ENCODE measurements at places on chromosomes 16 and 17.
A peak's percentile ranks its signal among the peaks of the same experiment; 100 is the strongest.

DNA sequence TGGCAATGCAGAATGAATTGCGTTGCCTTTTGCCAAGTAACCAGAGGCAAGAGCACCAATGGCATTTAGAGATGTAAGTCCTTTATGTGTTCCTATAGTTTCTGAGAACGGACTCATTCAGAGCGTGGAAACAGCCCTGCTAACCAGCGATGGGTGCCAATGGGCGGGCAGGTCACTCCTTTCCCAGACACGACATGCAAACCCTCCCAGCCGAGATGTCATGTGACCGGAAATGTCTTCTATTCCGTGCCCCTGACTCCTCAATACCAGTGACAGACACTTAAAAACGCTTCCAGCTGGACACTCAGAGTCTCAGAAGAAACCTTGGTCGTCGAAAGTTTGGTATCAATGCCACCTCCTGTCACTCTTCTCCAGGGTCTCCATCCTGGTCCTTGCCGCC lies 3.2 kb downstream of the FBF1 start:
- no peaks in the 10 kb centered on the region for H3K36me3 ChIP-seq
- no peaks in the 10 kb centered on the region for H3K27me3 ChIP-seq
- no peak overlapping the region for H3K4me3 ChIP-seq

- H3K27me3 ChIP-seq: no peaks in the 10 kb centered on the region
- H3K4me3 ChIP-seq: peak overlapping the region; percentile 78
- peaks cover 21% of the 10 kb centered on the region for H3K4me1 ChIP-seq
- H3K27ac ChIP-seq: peak overlapping the region; percentile 89
- no peaks in the 10 kb centered on the region for H3K36me3 ChIP-seq
Observed at GRCh38 chr16:75555213-75555706, 792 bp downstream of the TMEM231 start.

DNA sequence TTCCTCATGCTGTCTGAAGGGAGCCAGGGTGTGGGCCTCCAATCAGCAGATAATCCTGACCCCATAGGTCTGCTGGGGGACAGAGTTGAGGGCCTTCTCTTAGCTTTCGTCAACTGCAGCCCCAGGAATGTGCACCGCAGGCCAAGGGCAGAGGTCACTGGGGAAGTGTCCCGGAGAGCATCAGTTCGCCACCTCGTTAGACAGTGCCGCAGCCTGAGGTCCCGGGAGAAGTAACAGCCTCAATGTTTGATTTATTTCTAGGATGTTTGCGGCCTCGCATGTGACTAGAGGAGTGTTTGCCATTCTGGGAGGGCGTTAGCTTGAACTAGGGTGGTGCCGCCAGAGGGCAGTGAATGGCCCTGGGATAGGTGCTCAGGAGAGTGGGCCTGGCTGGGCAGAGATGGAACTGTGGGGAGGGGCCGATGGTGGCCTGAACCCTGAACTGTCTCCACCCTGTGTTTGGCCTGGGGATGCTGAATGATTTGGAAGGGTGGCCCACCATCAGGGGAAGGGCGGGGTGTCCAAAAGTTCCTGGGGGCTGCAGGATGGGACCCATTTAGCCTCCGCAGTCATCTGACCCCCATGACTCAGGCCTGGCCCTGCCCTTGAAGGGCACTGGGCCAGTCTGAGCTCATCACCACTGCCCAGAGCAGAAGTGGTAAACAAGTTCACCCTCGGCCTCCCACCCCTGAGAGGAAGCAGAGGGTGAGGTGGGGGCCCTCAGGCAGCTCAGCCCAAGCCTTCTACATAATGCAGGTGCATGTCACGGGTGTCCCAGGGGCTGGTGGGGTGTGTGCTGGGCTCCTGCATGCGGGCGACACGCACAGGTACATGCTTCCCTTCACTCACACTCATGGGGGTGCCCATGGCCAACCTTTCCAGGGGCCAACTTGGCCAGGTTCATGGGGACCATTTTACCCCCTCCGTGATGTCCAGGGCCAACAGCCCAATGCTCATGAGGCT lies 12.4 kb upstream of the TAC4 start:
- H3K36me3 ChIP-seq: no peaks in the 10 kb centered on the region
- peaks cover 9% of the 10 kb centered on the region for H3K27me3 ChIP-seq
- DNase-seq: peak; percentile 24
- H3K4me1 ChIP-seq: no peaks in the 10 kb centered on the region

GRCh38 chr17:2034806-2035540 lies 5.0 kb downstream of the DPH1 start:
- H3K36me3 ChIP-seq: peaks cover 50% of the 10 kb centered on the region
- no peak overlapping the region for H3K27ac ChIP-seq
- no peak overlapping the region for H3K4me3 ChIP-seq
- no peak for DNase-seq

DNA sequence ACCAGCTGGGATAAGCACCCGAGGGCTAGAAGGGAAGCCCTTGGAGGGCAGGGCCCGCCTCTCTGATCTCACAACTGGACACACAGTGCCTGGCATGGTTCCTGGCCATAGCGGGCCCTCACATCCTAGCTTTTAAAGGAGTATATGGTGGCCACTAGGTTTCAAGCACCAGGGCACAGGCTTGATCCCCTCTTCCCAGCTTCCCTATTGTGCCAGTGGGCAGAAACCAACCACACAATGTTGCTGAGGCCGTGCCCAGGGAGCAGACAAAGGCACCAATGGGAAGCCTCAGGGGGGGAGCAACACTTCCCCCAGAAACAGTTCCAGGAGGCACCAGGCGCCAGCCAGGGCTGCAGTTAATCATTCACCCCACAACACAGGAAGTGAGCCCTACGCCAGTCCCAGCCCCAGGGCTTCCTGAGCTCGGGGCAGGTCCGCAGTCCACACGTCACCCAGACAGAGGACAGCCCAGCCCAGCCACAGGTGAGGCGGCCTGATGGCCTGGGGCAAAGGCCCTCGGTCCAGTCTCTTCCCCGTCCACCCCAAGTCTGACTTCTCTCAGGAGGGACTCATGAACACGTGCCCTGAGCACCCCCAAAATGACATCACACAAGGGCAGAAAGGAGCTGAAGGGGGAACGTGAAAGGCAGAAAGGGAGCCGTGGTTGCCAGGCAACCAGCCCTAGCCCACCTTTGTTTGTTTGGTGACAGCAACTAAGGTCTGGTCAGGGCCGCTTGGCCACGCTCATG lies 12.8 kb downstream of the SMIM5 start:
- no peaks in the 10 kb centered on the region for H3K36me3 ChIP-seq
- H3K4me3 ChIP-seq: no peak overlapping the region
- H3K27me3 ChIP-seq: no peaks in the 10 kb centered on the region
- H3K27ac ChIP-seq: no peak overlapping the region
- H3K4me1 ChIP-seq: peaks cover 8% of the 10 kb centered on the region

GRCh38 chr17:49157784-49158183 lies 25.2 kb downstream of the B4GALNT2 start:
- H3K4me3 ChIP-seq: no peak overlapping the region
- DNase-seq: no peak
- no peaks in the 10 kb centered on the region for H3K36me3 ChIP-seq
- H3K27me3 ChIP-seq: no peaks in the 10 kb centered on the region
- H3K4me1 ChIP-seq: no peaks in the 10 kb centered on the region

DNA sequence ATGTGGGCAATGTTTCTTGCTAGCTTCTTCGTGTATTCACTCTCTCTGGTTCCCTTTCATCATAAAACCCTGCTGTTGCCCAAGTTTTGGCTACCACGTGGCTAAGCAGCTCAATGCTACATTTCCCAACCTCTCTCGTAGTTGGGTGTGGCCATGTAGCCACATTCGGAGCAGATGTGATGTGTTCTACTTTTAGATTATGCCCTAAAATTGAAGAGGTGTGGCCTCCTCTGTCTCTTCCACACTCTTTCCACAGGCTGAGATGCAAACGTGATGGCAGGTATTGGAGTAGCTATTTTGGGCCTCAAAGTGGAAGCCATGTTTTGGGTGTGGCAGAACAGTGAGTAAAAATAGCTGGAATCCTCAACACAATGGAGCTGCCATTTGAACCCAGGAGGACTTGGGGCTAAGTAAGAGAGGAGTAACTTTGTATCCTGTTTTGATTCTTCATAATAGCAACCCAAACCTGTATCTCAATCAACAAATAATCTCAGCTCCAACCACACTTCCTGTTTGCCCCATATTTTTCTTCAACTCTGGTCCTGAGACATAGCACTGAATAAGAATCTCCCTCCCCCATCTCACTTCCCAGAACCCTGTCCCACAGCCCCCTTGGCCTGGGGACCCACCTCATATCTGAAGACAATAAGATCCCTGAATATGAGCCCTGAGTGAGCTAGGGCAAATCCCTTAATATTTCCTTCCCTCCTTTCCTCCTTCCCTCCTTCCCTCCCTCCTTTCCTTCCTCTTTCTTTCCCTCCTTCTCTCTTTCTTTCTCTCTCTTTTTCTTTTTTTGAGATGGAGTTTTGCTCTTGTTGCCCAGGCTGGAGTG lies 4.0 kb downstream of the NUPR1 start:
- H3K4me3 ChIP-seq: no peak overlapping the region
- no peak overlapping the region for H3K27ac ChIP-seq
- H3K27me3 ChIP-seq: no peaks in the 10 kb centered on the region
- peaks cover 8% of the 10 kb centered on the region for H3K4me1 ChIP-seq
- peak; percentile 57 for DNase-seq
- peaks cover 17% of the 10 kb centered on the region for H3K36me3 ChIP-seq

DNA sequence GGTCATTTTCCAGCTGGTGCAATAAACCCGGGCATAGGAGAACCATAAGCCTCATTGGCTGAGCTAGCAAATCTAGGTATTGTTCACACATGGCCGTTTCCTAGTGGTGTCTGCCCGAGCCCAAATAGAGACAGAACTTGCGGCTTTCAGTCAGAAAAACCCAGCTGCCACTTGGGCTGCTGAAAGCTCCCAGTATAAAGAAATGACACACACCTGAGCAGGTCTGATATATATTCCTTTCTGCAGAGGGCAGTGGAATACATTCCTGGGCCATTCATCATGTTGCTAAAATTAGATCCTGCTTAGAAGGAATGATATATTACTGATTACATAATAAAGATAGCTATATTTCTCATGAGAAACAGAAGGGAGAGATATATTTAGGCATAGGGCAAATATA lies 83.9 kb upstream of the IRX5 start:
- no peak overlapping the region for H3K4me3 ChIP-seq
- DNase-seq: no peak
- no peaks in the 10 kb centered on the region for H3K4me1 ChIP-seq
- H3K36me3 ChIP-seq: no peaks in the 10 kb centered on the region
- no peaks in the 10 kb centered on the region for H3K27me3 ChIP-seq

GRCh38 chr16:88264641-88265285 lies 118.0 kb upstream of the ZNF469 start:
- peaks cover 8% of the 10 kb centered on the region for H3K27me3 ChIP-seq
- H3K27ac ChIP-seq: peak overlapping the region; percentile 29
- H3K36me3 ChIP-seq: no peaks in the 10 kb centered on the region
- no peaks in the 10 kb centered on the region for H3K4me1 ChIP-seq
- H3K4me3 ChIP-seq: no peak overlapping the region

GRCh38 chr16:4957420-4957719 lies 760 bp upstream of the SEC14L5 start:
- no peaks in the 10 kb centered on the region for H3K4me1 ChIP-seq
- DNase-seq: no peak
- no peaks in the 10 kb centered on the region for H3K27me3 ChIP-seq
- H3K4me3 ChIP-seq: peak overlapping the region; percentile 30
- H3K36me3 ChIP-seq: no peaks in the 10 kb centered on the region
- peak overlapping the region; percentile 54 for H3K27ac ChIP-seq

All from heart left ventricle (tissue), 16 donors.